Fibroblast of skin of left quadriceps (primary cell): ENCODE measurements at places on chromosomes 4 and X.

DNA sequence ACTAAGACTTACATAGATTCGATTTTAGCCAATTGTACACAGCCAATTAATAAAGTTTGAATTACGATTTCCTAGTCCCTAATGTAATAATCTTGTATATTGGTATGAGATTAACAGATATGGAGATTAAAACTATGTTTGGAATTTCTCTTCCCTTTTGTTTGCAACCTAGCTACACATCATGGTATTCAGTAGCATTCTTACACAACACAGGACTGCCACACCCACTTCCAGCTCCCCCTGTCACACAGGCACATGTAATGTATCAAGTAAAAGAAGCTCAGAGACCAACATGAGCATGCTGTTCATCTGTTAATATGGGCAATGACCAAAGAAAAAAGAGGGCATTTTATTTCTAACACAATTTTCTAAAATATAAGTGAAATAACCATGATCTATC, 12.8 kb downstream of the SLC6A14 start:
- DNase-seq: no peak

- DNase-seq: no peak
Measured at GRCh38 chr4:3206439-3207100, 42.4 kb upstream of the MSANTD1 start.

DNA sequence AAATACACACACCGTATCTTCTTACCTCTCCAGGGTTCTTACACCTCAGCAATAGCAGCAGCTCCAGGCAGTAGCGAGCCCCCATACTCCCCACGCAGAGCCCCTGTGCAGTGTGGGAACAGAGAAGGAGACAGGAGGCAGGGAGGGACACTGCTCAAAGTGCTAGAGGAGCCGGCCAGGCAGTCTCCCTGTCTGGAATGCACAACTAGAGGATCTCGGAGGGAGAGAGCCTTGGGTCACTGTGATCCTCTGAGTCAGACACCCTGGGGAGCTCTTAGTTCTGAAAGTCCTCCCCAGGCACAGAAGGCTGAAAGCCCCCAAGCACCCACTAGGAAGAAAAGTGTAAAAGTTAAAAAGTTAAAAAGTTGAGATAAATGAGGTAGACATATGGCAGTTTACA, 16.0 kb downstream of the AMELX start:
- no peak for DNase-seq

- no peak for DNase-seq
Measured at GRCh38 chrX:118259213-118259612, 86.7 kb upstream of the WDR44 start.

GRCh38 chr4:150960079-150960478, 55.0 kb downstream of the LRBA start:
- no peak for DNase-seq

DNA sequence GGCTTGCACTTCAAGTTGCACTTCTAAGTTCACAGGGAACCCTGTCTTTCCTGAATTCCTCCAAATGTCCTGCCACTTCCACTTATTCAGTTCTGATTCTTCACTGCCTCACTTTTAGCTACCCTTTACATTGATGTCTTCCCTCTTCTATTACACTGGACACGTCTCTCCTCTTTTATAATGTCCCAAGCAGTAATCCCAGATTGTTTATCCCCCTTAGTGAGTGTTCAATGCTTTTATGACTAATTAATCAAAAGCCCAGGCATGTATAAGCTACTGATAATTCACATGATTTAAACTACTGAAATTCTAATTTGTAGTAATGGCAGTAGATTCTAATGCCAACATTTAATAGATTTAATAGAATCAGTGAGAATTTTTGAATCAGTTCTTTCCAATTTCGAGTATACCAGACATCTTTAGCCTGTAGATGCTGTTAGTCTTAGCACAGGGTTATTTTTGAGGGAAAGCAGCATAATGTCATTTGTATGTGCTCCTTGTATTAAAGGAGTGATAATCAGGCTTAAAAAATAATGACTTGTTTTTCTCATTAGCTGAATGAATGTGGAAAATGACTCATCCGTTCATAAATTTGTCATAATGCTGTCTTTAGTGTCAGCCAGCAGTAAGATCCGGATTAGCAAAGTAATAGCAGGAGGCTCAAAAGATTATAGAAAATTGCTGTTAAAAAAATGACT, 703.1 kb downstream of the CENPC start:
- no peak for DNase-seq

DNA sequence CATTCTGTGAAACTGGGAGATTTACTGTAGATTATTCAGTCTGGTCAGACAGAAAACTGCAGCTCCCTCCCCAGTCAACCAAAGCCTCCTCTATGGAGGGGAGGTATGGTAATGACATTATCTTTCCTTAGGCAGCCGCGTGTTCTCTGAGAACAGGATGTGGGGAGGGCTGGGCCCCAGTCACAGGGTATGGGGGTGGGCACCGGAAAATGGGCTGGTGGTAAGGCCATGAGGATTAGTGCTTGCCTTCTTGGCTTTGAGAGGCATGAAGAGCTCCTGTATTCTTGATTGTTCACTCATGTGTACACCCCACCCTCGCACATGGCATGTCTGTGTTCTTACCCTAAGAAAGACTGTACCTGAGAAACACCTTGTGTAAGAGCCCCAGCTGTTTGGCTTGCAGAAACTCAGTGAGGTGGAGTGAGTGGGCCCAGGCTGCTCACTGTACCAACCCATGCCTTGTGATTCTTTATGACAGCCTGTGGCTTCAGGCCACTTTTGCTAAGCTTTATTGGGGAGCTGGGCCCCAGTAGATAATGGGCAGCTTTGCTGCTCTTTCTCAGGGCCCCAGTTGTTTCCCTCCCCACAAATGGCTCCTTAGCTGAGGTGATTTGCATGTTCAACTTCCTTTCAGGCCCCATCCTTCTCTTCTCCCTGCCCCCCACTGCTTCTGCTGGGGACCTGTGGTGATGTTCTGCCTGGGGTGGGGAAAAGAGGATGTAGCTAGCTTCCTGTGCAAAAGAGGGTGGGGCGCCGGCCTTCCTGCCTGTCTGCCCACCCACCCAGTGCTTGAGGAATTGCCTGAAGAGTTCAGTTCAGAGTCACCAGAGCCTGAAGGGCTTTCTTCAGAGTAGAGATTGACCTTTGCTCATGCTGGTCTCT, 30.7 kb downstream of the MSN start:
- DNase-seq: no peak

GRCh38 chr4:165177725-165178666, 29.4 kb upstream of the KLHL2 start:
- no peak for DNase-seq

DNA sequence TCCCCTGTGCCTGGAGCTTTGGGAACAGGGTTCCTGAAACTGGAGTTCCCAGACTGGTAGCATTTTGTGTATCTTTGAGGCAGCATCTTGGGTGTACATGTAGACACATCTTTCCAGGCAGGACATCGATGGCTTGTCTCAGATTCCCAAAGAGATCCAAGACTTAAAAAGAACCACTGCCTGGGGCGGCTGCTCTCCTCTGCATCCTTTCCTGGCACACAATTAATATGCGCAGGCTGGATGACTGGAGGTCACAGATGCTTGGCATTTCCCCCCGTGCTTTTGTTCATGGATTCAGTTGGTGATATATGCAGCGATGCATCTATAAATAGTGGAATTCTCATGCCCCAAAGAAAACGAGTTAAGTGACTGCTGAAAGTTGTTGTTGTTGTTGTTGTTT, 80.5 kb downstream of the CLDN34 start:
- no peak for DNase-seq

- DNase-seq: peak; percentile 90
Measured at GRCh38 chr4:7844594-7844991, 95.1 kb downstream of the AFAP1 start.

DNA sequence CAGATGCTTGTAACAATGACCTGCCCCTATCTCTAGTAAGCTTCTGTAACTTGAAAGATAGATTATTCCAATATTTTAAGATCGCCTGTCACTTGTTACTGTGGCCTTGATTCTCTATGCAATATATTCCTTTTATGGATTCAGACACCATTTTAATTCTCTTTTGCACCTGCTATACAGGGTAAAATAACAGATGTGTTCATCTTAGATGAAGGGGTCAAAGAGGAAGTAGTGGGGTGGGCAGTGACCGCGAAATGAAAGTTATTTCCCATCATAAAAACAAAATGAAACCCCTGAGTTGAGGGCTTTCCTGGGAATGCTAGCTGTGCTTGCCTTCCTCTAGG, 175.9 kb downstream of the TSPAN5 start:
- DNase-seq: no peak

GRCh38 chr4:2742081-2742822, 13.9 kb downstream of the TNIP2 start:
- no peak for DNase-seq

DNA sequence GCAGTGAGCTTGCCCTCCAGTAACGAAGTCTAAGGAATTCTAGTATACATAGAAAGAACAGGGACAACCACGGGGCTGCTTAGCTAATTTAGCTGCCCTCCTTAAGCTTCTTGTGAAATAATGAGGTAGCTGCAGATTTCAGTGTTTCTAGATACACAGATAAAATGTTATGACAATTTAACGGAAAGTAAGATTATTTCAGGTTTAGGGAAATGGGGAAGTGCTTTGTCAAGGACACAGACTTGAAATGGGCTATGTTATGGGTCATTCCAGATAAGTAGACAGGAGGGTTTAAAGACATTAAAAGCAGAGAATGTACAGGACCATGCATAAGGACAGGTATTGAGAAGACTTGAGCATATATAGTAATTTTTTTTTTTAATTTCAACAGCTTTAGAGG, 34.2 kb upstream of the ZNF518B start:
- no peak for DNase-seq

GRCh38 chr4:25258980-25259578, 25.2 kb downstream of the PI4K2B start:
- no peak for DNase-seq

DNA sequence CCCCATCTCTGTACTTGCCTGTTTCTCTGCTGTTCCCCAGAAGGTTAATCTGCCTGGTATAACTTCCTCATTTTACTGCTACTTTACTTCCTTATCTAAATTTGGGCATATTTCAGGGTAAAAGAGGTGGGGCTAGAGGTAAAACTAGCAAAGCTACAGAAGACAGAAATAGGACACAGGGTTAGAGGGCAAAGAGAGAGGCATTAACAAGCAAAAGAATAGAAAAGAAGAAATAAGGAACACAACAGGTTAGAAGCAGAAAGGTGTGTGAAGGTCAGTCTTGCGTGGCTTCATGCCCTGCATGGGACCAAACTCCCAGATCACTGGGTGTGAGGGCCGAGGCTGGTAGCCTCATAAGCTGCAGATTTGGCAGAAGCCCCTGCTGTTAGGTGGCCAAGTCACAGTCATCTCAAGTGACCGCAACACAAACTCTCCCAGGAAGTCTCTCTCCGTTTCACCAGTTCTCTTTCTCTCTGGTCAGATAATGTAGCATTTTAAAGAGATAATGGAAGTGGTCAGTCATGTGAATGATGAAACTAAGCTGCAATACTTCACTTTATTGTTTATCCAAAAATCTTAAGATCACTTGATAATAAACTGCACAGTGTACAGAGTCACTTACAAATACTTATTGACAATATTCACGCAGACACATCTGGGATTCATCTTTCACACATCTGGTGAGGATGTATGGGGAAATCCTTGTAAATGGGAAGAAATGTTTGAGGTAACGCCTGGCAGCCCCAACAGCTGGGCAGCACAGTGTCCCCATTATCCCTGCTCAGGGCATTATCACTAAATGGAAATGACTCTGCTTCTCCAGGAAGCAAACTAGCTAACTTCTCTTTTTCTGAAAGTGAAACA, 16.4 kb downstream of the TMEM154 start:
- no peak for DNase-seq

DNA sequence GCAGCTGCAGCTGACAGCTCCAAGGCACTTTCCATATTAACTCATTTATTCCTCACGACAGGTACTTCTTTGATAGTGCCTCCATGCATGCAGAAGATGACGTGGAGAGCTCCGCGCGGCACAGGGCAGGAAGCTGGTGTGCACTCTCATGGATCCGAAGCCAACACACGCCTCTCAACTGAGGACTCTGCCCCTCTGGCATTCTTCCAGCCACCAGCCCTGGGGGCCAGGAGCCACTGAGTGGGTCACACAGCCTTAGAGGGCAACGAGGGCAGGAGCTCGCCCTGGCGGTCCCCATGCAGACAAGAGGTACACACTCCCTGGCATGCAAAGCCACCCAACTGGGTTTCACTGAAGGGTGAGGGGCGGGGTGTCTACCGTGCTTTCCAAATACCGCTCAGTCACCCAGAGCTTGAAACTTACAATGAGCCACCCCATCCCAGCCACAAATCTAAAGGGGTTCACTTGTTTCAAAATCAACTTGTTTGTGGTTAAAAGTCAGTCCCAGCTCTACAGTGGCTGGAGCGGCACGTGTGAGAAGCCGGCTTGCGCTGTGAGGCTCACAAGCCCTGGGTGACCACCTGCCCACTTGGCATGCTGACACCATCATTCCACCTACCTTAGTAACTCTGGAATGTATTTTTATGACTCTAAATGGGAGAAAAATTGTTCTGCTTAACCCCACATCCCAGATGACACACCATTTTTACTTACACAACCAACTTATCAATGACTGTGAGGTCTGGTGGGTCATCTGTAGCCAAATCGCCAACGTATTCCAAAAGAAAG, 16.2 kb downstream of the NOP14 start:
- no peak for DNase-seq

GRCh38 chr4:156790866-156791265, 180.7 kb downstream of the PDGFC start:
- DNase-seq: peak; percentile 82

DNA sequence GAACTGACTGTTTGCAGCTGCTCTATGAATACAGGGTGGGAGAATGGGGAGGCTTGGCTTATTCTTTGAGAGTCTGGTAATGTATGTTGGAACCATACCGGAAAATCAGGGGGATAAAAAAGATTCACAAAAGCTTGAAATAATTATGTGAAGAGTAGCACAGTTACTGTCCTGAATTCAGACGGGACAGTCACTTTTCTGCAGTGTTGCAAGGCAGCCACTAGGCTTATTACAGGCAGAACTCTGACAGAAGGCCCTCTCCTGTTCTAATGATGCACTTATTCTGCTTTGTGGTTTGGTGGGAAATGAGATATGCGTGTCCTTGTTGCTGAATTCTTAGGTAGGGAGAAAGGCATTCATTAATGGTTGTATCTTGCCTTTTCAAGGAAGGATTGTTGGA, 37.2 kb downstream of the GUCY1B1 start:
- DNase-seq: no peak

DNA sequence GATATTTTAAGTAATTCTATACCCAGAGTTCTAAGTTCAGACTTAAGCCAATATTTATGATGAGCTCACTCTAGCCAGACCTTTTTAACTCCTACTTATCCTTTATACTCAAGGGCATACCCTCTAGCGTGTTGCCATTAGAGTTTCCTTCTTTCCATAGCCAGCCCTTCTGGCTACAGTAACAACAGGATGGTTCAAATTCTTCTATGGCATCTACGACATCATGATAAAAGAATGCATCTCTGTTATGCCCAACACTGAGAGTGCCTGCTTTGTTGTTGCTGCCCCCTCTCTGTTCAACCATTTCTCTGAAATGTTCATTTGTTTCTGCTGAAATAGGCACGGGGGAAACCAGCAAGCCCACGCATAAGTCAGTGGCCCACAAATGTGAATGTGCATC, 104.5 kb downstream of the UBE2NL start:
- DNase-seq: no peak
